ENCODE measurements at places on chromosomes 7 and 10.

GRCh38 chr7:51354434-51354833, 37.8 kb upstream of the COBL start:
- no peak for DNase-seq

DNA sequence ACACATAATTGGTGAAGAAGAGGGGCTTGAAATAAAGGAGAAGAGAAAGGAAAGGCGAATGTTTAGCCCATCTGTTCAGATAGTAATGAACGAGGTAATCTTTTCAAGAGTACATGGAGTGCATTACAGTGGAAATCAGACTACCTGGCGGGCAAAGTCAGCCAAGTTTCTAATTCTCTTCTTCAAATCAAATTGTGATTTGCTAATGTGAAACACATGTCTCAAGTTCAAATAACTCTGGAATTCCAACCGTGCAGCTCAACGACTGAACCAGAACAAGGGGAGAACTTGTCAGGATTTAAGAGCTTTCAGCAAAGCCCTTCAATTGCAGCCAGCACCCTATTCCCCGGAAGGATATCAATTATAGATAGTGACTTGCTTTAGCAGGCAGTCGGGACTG, 216.9 kb downstream of the GLI3 start:
- no peak for DNase-seq

DNA sequence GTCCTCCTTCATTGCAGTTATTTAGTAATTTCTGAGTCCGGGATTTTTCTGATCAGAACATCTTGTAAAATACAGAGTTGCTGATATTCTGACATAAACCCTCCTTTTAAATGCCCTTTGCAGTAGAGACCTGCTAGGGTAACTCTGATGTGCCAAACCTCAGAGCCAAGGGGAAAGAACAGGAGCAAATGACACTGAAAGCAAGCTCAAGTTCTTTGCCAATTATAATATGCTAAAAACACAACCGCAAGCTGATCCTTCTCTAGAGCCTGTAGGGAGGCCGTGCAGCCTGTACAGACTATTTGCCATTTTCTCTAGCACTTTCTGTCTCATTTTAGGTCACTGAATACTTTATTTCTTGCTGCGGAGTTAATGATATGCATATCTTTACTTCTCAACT, 240.4 kb downstream of the CAMK1D start:
- DNase-seq = no peak

DNA sequence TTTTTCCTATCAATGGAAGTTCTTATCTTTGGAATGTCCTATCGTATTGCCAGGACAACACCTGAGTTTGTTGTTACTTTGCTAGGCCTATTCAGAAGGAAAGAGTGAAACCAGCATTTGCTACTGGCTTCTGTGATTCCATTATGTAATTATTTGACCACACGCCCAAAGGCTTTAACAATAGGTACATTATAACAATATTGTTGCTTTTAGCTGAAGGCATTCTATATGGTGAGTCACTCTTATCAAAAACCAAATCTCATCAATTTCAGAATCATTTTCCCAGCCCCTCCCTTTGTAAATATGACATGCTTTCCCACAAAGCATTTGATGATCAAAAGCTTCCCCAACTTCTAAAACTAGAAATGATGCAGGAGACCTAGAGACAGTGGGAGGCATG, 294.4 kb upstream of the NEBL start:
- no peak for DNase-seq

DNA sequence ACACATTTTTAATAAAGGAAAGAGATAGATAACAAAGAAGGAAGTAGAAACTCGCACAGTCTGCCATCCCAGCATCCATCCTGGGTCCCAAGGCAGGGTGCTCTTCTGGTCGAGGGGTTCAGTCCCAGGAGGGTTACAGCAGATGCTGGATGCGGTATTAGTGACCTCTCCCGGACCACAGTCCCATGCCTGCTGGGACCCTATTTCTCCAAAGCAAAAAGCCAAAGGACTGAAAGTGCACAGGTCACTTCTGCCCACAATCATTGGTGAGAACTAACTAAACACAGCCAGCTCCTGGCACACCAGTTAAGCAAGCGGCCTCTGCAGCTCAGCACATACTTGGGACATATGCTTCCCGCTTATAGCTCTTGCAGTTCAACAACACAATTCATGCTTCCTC, 96.1 kb upstream of the HABP2 start:
- no peak for DNase-seq

DNA sequence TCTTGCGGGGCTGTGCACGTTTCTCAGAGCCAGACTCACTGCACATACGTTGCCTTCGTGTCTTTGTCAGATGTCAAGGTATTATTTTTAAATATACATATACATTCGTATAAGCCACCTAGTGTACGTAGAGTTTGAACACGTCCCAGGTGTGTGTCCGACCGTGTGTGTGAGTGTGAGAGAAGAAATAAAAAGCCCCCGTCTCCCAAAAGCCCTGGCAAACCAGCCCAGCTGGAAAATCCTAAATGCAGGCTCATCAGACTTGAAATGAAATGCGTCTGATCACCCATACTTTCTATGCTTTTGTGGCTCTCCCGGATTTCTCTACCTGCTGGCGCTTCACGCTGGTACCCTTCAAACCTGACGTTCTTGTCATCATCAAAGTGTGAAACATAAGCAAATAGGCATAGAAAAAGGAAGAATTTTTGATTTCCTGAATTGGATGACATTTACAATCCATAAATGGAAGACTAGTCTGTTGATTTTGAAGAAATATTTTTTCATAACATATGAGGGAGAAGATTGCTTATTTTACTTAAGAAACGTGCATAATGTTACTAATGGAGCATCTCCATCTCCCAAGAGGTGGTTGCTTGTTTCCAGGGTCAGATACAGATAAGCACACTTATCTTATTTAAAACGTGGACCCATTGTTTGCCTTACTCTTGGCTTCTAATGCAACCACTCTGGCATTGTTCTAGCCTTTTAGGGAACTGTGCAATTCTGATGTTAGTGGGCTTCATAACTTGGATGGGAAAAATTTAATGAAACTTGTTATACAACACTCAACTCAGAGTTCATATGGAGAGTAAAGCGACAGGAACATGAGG, 971 bp downstream of the PRKG1 start:
- no peak for DNase-seq

GRCh38 chr10:94459385-94459784, 57.0 kb downstream of the TBC1D12 start:
- no peak for DNase-seq

- DNase-seq = peak; percentile 26
Measured at GRCh38 chr7:133134810-133135209, 52.9 kb upstream of the CHCHD3 start.

DNA sequence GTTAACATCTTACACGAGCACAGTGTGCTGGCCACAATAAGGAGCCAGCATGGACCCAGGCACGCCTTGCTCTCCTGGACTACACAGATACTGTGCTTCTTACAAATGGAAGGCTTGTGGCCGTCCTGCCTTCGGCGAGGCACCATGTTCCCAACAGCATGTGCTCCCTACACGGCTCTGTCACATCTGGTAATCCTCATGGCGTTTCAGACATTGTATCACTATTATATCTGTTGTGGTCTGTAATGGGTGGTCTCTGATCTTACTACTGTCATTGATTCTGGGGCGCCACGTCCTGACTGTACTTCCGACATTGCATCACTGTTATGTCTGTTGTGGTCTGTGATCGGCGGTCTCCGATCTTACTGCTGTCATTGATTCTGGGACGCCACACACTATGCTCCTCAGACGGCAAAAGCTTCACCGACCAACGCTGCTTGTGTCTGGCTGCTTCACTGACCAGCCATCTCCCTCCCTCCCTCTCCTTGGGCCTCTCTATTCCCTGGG, 195.4 kb downstream of the MAD1L1 start:
- no peak for DNase-seq

GRCh38 chr10:122293961-122294380, 22.9 kb downstream of the BTBD16 start:
- DNase-seq = no peak

- no peak for DNase-seq
Measured at GRCh38 chr10:89079961-89080360, 89.4 kb downstream of the FAS start.

GRCh38 chr7:33727315-33727714, 178.0 kb upstream of the BMPER start:
- no peak for DNase-seq

GRCh38 chr10:89637113-89637512, 7.9 kb downstream of the PANK1 start:
- DNase-seq = no peak

GRCh38 chr7:82154728-82155127, 288.8 kb downstream of the CACNA2D1 start:
- no peak for DNase-seq

DNA sequence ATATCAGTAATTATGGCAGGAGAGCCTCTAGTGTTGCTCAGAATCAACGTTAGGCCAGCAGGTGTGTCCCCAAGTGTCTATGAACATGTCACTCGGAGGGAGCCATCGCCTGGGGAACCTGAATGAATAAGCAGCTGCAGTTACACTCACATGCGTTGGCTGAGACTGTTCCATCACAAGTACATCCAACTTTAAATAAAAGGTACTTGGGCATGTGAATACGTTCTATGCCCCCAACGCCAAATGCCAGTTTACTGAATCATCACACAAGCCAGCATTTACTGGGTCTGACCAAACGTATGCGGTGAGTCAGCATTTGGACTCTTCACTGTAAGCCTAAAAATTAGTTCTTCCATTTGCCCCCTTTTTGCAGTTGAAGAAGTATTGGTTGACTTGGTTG, 207.6 kb upstream of the PLXNA4 start:
- no peak for DNase-seq

- no peak for DNase-seq
Measured at GRCh38 chr7:30223896-30224295, 60.5 kb upstream of the ZNRF2 start.

DNA sequence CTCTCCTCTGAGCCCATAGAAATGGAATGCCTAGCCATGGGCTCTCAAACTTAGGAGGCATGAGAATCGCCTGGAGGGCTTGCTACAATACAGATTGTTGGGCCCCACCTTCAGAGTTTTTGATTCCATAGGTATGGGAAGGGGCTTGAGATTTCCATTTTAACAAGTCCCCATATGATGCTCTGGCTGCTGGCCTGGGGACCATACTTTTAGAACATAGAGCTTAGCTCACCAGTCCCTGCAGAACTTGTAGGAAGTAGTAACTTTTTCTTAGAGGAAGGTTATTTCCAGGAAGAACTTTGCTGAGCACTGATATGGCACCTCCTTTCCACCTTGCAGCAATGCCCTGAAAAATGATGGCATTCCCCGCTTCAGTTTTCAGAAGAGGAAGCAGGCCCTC, 177.0 kb upstream of the ZMIZ1 start:
- DNase-seq = no peak

DNA sequence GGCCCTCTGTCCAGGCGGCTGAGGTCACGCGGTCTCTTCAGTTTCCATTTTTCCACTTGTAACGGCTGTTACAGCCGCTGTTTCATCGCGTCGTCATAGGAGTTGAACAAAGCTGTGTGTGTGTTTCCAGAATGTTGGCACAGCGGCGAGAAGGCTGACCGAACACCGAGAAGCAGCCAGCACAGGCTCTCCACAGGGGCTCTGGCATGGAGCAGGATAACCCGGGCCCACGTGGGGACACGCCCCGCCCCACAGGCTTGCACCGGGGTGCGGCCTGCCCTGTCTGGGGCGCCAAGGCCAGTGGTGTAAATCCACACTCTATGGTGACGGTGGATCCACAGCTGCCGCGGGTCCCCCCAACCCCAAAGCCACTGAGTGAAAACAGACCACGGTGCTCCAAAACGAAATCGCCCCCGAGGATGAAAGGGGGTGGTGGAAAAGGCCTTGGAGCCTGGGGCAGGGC, 448.2 kb downstream of the DNAJB6 start:
- no peak for DNase-seq

GRCh38 chr10:83078160-83078559, 1061.1 kb upstream of the GHITM start:
- no peak for DNase-seq

GRCh38 chr10:127887541-127888415, 5.0 kb downstream of the CLRN3 start:
- DNase-seq = no peak

DNA sequence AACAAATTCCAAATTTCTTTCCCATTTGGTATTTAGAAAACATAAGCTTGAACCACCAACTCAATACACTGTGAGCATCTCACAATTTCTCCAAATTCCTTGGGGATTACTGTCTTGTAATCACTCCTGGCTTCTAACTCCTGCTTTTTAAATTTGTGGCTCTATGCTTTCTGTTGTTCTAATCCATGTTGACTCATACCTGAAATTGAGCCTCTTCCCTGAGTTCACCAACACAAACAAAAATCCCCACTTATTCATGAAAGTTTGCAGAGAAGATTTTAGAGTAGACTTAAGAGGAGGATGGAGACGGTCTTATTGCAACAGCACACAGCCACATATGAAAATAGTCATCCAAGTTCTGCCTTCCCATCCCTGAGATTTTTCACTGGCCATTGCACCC, 252.5 kb downstream of the PTEN start:
- DNase-seq = no peak

GRCh38 chr7:91553410-91553895, 289.2 kb downstream of the FZD1 start:
- DNase-seq = no peak

- DNase-seq = peak; percentile 52
Measured at GRCh38 chr10:132685101-132685891, 100.7 kb downstream of the NKX6-2 start.

DNA sequence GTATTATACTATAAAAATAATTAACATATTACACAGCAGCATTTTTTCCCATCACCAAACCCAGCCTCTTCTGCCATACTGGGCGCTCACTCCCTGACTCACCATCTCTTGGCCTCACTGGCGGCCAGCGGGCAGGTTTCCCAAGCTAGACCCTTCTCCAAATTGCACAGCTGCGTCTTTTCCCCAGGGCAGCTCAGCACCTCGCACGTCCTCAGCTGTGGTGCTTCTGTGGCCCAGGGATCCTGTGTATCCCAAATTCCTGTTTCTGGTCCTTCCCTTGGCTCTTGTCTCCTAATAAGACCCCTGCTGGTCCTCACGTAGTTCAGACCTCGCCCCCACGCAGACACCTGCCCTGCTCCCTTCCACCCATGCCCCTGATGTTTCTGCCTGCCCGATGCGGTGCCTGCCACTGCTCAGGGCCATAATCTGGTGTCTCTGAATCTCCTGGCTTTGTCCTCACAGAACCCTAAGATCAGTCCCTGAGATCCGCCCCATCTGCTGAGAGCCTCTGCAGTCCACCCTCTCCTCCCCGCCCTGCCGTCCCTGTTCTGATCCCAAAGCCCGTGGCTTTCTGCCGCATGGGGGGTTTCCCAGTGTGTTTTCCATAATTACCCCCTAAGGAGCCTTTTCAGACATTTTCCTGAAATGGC, 290.1 kb downstream of the TCERG1L start:
- DNase-seq = no peak

Data from hematopoietic multipotent progenitor cell treated with erythropoietin and hydrocortisone succinate and interleukin-3 and kit ligand, for 8 days (in vitro differentiated cells).